ENCODE measurements at places on chromosomes 1 and 21.

DNA sequence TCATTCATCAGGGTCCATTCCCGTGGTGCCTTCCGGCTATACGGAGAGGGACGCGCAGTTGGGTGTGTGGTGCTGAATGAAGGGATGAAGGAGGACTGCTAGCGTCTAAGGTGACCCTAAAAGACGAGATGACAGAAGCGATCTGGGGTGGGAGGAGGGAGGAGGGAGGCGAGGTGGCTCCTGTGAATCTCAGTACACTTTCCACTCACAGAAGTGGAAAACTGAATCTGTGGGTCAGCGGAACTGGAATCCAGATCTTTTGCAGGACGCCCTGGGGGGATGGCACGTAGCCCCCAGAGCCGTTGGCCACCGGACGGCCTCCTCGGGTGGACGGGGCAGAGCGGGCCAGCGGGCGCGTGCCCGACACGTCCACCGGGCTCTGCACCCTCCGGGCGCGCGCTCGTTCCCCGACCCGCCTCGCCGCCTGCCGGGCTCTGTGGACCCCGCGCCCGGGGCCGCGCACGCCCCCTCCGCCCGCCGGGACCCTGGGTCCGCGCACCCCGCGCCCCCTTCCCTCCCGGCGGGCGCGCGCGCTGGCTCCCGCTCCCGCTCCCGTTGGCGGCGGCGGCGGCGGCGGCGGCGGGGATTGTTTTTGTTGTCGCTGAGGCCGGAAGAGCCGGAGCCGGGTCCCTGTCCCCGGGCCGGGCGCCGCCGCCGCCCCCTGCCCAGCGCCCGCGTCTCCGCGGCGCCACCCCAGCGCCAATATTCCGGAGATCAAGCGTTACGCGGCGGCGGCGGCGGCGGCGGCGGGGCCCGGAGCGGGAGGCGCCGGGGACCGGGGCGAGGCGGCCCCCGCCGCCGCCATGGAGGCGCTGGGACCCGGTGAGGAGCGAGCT lies at the start of gene AGO4:
TSS of gene AGO4 (plus strand) at position 403 of the 836 bp plus-strand sequence. CDS start at position 804, 401 bp downstream.
- peak; percentile 19 for DNase-seq

DNA sequence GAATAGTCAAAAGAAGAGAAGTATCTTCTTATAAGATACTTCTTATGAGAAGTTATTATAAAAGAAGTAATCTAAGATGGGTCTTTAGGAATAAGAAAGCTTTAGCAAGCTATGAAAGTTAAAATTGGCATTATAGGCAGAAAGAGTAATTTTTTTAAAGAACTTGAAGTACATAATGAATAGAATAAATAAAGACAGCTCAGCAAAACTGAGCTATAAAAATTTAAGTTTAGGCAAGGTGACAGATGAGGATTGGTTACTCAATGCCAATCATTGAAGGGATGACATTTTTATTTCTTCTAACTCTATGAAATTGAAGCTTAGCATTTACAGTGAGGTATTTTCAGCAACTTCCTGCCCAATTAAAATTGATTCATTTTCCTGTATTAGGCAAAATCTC lies 966.8 kb downstream of the BRINP3 start:
- no peak for DNase-seq

DNA sequence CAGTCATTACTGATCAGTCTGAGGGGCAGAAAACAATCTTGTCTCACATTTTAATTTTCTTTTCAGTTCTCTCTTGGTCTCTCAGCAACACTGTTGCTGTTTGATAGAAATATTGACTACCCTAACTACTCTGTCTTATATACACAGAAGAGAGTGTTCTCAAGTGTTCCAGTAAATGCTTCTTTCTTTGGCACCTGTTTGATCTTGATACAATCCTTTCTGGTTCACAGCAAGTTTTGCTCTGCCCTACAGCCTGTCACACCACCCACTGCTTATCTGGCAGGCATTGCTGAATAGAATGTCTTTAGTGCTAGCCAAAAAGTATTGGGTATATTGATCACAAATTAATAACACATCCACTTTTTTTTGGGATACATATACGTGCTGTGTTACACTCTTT lies 75.7 kb upstream of the WLS start:
- DNase-seq: no peak

DNA sequence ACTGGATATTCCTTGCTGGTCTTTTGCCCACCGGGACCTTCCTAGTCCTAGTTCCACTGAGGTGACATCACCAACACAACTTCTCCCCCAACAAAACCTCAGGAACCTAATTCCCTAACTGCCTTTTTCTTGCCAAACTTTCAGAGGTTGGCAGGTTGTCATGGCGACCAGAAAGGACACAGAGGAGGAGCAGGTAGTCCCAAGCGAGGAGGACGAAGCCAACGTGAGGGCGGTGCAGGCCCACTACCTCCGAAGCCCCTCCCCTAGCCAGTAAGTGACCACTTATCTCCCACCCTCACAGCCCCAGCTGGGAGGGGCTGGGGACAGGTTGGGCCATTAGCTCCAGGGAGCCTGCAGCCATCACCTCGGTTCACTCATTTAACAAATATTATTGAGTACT lies 815 bp downstream of the STYXL2 start:
- no peak for DNase-seq

GRCh38 chr1:116881879-116882520 lies 27.7 kb upstream of the PTGFRN start:
- no peak for DNase-seq

GRCh38 chr1:204288021-204288588 lies 71.6 kb downstream of the PLEKHA6 start:
- DNase-seq: no peak

GRCh38 chr1:234262007-234262753 lies 111.1 kb upstream of the COA6 start:
- no peak for DNase-seq

- DNase-seq: no peak
These were observed 1.4 kb upstream of the RHBG start for GRCh38 chr1:156367383-156368156.

DNA sequence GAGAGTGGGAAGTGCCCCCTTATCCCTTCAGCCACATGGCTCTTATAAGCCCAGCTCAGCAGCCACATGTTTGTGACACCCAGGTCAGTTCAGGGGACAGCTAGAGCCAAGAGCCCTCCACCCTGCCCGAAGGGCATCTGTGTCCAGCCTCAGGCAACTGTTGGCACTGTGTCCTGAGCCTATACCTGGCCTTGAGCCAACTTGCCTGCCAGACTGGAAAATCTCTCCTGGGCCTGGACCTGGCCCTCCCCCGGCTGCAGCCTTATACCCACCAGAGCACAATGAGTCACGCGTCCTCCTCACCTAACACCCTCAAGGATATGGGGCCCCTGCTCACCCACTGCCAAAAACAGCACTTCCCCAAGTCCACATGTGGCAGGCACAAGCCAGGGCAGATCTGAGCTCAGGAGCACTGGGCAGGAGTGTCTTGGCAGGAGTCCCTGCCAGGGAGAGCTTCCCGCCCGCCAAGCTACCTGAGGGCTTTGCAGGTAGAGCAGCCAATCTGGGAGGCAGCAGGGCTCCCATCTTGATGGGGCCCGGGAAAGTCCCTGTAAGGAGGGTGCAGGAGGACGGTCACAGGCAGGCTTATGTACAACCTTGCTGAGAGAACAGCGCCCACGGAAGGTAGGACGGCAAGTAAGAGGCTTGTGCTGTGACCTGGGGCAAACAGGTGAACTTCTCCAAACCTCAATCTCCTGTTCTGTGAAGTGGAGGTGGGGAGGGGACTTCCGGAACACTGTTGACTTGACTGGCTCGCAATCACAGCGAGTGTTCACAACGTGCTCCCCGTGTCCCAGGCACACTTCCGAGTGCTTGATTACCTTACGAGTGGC lies 19.8 kb upstream of the HSPG2 start:
- DNase-seq: no peak

- DNase-seq: peak; percentile 65
These were observed 20.6 kb downstream of the MTHFR start for GRCh38 chr1:11784993-11785769.

GRCh38 chr1:86502721-86503405 lies 34.1 kb downstream of the CLCA1 start:
- DNase-seq: peak; percentile 61

Data from MM.1S (cell line).